Naive thymus-derived CD4-positive, alpha-beta T cell (primary cell): ENCODE measurements at places on chromosomes 16 and 17.

- DNase-seq = no peak
Observed at GRCh38 chr16:57534337-57534880, 2.0 kb downstream of the CCDC102A start.

- DNase-seq = no peak
Observed at GRCh38 chr16:17538927-17539326, 68.2 kb upstream of the XYLT1 start.

DNA sequence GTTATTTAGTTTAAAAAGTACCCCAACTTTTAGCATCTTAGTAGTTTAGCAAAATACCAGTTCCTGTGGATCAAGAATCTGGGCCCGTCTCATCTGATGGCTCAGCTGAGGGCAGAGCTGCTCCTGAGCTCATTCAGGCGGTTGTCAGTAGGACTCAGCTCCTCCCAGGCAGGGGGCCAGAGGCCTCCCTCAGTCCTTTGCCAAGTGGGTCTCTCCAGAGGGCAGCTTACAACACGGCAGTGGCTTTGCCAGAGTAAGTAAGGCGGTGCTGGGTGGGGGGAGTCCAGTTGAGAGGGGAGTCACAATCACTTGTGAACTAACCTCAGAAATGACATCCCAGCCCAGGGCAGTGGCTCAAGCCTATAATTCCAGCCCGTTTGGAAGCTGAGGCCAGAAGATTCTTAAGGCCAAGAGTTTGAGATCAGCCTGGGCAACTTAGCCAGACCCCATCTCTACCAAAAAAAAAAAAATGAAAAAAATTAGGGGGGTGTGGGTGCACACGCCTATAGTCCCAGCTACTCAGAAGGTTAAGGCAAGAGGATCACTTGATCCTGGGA, 81.5 kb upstream of the MED9 start:
- no peak for DNase-seq

- DNase-seq = peak; percentile 37
Observed at GRCh38 chr17:81831957-81832607, 1.0 kb downstream of the MCRIP1 start.

DNA sequence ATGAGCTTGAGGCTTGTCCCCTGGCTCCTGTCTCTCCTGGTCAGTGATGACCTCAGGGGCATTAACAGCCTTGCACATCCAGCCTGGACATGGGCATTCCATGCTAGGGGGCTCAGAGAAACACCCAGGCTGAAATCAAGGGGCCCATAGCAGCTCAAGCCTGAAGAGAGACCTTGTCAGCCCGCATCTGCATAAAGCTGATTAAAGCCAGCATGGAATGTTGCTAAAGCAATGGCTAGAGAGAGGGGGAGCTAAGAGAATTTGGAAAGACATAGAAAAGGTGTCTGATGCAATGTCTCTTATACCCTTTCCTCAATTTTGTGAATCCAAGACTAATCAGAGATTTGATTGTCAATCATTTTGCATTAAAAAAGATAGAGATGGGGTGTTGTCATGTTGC, 51.4 kb upstream of the WSCD1 start:
- DNase-seq = no peak

- no peak for DNase-seq
Observed at GRCh38 chr17:74274709-74275340, 791 bp downstream of the DNAI2 start.

GRCh38 chr16:86432691-86433090, 77.6 kb upstream of the FOXF1 start:
- DNase-seq = no peak

GRCh38 chr17:37124821-37125173, 176.0 kb downstream of the AATF start:
- DNase-seq = no peak

GRCh38 chr17:77959926-77960521, 1.5 kb downstream of the TNRC6C start:
- peak; percentile 58 for DNase-seq

DNA sequence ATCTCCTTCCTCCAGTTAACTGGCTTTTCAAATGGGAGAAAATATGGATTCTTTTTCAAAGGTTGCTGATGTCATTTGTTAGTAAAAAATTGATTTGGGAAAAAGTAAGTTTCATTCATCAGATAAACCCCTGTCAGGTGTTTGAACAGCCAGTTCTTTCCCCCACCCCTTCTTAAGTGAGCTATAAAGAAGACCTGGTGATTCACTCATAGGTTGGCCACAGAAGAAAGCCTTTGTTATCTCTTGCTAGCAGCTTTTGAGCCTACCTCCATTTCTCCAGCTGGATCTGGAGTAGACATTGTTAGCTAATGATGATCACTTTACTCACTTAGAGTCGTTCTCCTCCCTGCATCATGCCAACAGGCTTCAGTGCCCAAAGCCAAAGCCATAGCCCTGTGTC, 63.0 kb downstream of the NLK start:
- no peak for DNase-seq

- no peak for DNase-seq
Observed at GRCh38 chr16:1450841-1451240, 6.5 kb upstream of the CCDC154 start.

DNA sequence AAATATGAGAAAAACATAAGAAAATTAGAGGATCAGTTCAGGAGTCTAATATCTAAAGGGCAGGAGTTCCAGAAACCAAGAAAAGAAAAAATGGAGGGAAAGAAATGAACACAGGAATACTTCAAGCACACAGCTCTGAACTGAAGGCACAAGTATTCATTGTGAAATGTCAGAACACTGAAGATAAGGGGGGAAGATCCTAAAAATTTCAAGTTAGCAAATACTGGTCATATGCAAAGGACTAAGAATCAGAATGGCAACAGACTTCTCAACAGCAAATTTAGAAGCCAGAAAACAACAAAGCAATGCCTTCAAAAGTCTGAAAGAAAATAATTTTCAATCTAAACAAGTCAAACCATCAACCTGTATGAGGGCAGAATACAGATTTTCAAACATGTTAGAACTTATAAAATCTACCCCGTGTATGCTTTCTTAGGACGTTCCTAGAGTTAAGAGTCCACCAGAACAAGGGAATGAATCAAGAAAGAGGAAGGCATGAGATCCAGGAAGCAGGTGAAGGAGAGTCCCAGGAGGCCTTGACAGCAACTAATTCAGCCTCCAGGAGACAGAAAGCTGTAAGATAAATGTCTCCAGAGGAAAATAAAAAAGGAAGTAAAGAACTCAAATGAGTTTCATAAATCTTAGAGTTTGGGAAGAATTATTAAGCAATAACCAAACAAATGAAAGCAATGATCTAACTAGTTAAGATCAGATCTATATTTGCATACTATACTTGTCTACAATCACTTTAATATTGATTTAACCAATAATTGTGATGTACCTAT, 2.8 kb downstream of the BRD7 start:
- no peak for DNase-seq

DNA sequence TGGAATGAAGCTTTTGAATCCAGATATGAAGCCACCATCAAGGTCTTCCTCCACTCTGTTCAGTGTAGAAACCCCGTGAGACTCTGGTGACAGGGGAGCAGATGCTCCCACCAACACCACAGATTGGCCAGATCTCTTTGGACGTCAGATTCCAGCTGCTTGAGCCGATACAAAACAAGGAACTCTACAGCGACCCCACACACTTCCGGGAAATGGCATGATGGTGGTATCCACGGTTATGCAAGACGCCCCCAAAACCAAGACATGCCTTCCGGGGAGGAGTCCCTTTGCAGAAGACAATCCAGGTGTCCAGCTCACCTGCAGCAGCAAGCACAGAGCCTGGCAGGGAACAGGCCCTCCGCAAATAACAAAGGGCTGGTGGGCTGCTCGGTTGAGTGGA, 19.8 kb upstream of the PITPNA start:
- no peak for DNase-seq

DNA sequence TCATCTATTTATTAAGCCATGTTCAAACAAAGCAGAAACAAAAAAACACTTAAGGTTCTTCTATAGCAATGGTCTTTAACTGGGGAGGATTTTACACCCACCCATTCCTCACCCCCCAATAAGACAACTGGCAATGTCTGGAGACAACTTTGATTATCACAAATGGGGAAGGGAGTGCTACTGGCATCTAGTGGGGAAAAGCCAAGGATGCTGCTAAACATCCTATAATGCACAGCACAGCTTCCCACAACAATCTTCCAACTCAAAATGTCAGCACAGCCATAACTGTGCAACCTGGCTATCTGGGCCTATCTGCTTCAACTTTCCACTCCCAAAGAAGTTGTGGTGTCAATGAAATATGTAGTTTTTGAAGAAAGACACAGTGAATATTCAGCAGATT, 1044.4 kb downstream of the CDH8 start:
- no peak for DNase-seq

DNA sequence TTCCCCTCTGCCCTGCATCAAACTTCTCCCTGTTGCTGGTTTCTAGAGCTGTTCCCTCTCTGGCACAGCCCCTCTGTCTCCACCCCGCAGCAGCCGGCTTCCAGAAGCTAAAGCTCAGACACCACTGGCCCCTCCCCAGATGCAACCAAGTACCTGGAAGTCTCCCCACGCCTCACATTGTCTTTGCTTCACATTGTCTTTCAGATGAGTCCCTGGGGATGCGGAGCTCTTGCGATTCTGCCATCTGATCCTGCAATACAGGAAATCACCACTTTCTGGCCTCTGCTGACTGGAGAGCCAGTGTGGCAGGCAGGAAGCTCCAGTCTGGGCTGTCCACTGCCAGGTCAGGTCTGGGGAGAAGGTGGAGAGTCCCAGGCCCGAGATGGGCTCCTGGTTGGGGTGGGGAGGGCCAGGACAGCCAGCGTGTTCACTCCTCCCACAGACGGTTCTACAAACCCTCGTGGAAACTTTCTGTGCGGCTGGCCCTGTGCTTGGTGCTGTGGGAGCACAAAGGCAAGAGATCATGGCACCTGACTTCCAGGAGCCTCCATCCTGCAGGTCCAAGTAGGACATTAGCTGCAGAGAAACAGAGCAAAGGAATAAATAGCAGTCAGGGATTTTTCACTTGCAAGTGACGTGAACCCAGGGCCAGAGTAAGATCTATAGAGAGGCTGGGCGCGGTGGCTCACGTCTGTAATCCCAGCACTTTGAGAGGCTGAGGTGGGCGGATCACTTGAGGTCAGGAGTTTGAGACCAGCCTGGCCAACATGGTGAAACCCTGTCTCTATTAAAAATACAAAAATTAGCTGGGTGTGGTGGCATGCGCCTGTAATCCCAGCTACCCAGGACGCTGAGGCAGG, 47.9 kb upstream of the MAP3K14 start:
- DNase-seq = no peak

DNA sequence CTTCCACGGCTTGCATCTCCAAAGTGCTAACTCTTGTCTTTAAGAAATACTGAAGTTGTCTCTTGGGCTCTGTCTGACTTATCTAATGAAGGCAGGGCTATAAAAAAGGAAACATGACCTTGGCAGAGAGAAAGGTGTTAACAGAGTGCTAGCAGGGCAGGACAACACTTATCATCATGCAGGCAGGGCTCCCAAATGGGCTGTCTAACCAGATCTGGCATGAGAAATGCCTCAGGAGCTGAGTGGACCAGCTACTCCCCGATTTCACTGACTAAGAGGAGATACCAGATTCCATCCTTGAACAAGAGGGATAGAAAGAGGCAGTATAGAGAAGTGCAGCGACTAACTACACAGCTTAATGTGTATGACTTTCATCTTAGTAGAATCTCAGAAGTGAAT, 32.6 kb downstream of the PMP22 start:
- DNase-seq = no peak

DNA sequence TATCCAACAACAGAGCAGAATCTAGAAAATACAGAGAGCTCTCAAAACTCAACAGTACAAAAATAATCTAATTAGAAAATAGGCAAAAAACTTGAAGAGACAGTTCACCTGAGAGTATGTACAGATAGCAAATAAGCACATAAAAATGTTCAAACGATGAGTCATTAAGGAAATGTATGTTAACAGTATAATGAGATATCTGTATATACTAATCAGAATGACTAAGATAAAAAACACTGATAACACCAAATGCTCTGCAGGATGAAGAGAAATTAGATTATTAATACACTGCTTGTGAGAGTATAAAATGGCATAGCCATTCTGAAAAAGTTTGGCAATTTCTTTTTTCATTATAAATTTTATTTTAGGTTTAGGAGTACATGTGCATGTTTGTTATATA, 1307.6 kb upstream of the GOT2 start:
- no peak for DNase-seq

GRCh38 chr17:72417627-72418026, 296.8 kb downstream of the SOX9 start:
- no peak for DNase-seq

- DNase-seq = no peak
Observed at GRCh38 chr16:1741553-1742165, 29.7 kb downstream of the NME3 start.

DNA sequence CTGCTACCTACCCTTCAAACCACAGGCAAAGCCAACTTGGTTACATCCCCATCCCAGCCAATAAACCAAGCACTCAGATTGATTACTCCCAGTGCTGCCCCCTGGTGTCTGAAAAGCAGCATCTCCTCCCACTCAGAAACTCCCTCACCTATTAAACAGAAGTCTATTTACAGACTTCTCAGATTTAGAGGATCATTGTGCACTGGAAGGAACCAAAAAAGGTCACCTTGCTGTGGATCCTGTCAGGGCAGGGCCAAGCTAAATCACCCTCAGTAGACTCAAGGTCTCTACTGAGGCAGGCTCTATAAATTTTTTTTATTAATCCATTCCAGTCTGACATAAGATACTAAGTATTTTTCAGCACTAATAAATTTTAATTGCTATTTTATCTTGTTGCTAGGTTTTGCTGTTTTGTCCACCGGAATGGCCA, 17.6 kb downstream of the HIGD1B start:
- DNase-seq = peak; percentile 37

DNA sequence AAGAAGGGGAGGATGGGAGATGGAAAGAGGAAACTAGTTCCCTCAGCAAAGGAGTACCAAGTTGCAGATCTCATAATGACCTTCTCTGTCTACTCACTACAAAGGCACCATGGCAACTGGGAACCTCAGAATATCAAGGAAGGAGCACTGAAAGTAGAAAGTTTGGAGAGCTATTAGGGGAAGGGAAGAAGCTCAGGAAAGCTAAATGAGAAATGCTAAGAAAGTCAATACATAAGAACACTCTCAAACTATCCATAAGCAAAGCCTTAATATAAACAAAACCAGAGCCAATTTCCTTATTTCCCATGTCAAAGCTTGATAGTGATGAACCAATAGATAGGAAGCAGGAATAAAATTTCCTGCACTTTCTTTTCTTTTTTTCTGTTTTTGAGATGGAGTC, 57.9 kb upstream of the C17orf78 start:
- DNase-seq = no peak

GRCh38 chr16:19127674-19128131, 13.9 kb downstream of the ITPRIPL2 start:
- no peak for DNase-seq

GRCh38 chr17:43469145-43469544, 14.6 kb upstream of the DHX8 start:
- DNase-seq = no peak
